ENCODE measurements at places on chromosomes 12 and 14.

GRCh38 chr12:119671070-119671469 lies 3.1 kb downstream of the PRKAB1 start:
- no peak for DNase-seq

GRCh38 chr12:106091446-106091820 lies 47.3 kb downstream of the NUAK1 start:
- no peak for DNase-seq

GRCh38 chr12:112115259-112116045 lies 6.9 kb upstream of the NAA25 start:
- no peak for DNase-seq

- DNase-seq = peak; percentile 49
These were observed 6.2 kb upstream of the CGRRF1 start for GRCh38 chr14:54503486-54503885.

- DNase-seq = no peak
These were observed 1.4 kb upstream of the M6PR start for GRCh38 chr12:8950702-8951478.

DNA sequence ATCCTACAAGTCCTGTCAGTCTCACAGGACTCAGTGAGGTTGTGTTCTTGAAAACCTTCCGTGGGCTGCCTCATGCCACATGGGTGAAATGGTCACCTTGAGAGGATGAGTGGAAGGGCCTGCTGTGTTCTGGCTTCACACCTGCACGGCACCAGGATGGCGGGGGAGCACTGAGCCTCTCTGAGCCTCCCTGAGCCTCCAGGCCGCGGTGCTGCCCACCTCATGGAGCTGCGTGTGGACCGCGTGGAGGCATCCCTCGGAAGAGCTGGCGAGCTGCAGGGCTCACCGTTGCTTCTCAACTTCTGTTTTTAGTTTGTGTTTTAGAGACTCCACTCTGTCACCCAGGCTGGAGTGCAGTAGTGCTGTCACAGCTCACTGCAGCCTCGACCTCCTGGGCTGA lies 56.2 kb downstream of the TEAD4 start:
- DNase-seq = no peak
